ENCODE measurements at places on chromosomes 16 and 17.

- DNase-seq = no peak
Observed at GRCh38 chr16:85573045-85573695, 40.0 kb upstream of the GSE1 start.

DNA sequence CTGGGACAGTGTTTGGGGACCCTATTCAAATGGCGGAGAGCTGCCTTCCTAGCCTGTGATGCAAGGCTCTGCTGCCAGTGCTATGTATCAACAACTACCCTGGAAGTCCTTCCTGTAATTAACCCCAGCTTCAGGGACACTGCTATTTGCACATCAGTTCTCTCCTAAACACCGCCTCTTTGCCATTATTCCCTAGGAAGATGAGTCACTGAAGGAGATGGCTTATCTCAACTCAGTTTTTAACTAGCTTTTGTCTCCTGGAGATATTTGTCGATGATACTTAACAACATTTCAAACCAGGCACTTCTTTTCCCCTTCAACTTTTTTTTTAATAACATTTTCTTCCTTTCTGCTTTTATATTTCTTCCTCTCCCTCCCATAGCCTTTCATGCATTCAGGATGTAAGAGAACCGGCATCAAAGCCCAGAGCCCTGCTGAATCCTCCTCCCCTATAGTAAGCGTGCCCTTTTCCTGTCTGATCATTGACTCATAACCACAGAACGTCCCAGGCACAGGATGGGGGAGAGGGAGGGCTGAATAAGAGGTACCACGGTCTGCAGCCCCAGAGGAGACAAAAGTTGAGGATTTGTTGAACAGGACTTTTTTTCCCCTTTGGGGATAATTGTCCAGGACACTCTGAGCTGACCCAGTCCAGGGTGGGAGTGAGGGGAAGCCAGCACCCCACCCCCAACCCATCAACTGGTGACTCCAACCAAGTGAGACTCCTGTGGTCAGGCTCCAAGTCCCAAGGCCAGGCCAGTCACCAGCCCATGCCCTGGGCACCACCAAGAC is 387.8 kb upstream of the SALL1 start:
- DNase-seq = no peak

DNA sequence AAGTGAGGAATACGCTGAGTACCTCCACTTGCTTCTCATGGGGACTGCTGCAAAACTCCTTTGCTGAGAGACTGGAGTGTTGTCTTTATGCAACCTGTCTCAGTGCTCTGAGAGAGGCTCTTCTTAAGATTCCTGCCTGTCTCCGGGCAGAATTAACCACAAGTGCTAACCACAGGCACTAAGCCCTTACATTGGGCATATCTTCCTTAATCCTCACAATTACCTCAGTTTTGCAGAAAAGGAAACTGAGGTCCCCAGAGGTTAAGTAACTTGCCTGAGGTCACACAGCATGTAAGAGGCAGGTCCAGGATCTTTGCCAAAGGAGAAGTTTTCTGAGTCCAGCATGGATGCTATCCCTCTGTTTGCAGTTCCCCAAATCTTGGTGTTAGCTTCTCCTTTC is 86.0 kb downstream of the GP2 start:
- DNase-seq = no peak

- no peak for DNase-seq
Observed at GRCh38 chr17:74119965-74120364, 83.5 kb upstream of the RPL38 start.

DNA sequence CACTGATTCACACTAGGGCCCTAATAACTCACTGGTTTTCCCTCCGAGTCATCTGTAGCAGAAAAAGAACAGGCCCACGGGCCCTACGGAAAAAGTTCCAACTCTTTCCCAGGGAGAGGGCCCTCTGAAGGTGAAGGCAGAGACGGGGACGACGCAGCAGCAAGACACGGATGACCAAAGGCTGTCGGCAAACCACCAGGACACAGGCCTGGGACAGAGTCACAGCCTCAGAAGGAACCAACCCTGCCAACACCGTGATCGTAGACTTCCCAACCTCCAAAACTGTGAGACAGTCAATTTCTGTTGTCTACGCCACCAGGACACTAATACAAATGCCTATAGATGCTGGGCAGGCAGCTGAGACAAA is 5.2 kb upstream of the SPHK1 start:
- no peak for DNase-seq
